Central memory CD8-positive, alpha-beta T cell (primary cell): ENCODE measurements at places on chromosomes 13 and 19.

DNA sequence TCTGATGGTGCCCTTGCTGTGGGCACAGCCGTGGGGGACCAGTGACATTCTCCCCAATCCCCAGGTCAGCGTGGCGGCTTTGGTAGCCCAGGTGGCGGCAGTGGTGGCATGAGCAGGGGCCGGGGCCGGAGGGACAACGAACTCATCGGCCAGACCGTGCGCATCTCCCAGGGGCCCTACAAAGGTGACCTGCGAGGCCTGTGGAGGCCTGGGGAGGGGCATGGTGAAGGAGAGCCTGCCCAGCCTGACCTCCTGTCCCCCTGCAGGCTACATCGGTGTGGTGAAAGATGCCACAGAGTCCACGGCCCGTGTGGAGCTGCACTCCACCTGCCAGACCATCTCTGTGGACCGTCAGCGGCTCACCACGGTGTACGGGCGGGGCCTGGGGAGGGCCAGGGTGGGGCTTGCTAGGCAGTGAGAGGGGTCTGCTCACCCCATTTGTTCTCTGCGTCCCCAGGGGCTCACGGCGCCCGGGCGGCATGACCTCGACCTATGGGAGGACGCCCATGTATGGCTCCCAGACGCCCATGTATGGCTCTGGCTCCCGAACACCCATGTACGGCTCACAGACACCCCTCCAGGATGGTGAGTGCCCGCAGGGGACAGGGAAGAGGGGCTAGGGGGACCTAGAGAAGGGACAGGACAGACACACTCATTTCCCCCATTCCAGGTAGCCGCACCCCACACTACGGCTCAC, 7.7 kb upstream of the TIMM50 start:
- DNase-seq, result no peak
- peaks cover 49% of the 10 kb centered on the region for H3K36me3 ChIP-seq
- no peak overlapping the region for H3K27ac ChIP-seq
- no peaks in the 10 kb centered on the region for H3K27me3 ChIP-seq
- H3K4me3 ChIP-seq, result no peak overlapping the region
- H3K4me1 ChIP-seq, result peaks cover 23% of the 10 kb centered on the region

- no peaks in the 10 kb centered on the region for H3K36me3 ChIP-seq
- DNase-seq, result no peak
- no peak overlapping the region for H3K27ac ChIP-seq
- H3K27me3 ChIP-seq, result peaks cover 31% of the 10 kb centered on the region
- H3K4me1 ChIP-seq, result no peaks in the 10 kb centered on the region
These were observed 3.5 kb downstream of the LRP3 start for GRCh38 chr19:33197591-33198000.

DNA sequence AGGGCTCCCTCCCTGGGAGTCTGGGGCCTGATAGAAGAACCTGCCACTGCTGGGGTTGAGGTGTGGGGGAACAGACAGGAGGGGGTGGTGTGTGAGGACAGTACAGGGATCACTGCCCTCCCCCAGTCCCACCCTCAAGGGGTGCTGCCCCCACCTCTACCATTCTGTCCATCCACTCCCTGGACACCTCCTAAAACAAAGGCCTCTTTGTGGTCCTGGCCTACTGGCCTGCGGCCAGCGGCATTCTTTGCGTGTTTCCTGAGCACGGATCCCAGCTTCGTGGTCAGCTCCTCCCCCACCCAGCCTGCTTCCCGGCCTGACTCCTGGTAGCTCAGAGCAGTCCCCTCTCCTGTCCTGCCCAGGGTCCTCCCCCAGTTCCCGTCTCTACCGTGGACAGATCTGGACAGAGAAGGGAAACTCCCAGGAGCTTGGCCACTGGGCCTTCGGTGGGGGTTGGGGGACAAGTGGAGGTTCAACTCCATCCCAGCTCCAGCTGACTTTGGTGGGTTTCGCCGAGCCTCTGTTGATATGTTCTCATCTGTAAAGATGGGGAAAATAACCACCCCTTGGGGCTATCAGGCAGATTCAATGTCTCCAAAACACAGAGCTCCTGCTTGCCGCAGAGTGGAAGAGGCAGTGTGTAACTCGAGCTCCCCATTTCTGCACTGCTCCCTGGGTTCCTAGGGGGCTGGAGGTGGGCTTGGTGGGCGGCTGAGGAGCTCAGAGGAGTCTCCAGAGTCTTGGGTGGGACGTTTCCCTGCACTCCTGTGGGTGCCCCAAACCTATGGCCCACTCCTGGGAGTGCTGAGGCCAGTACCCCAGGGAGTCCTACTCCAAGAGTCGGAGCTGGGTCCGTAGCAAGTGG, 48.7 kb downstream of the LYL1 start:
- H3K4me1 ChIP-seq, result peaks cover 19% of the 10 kb centered on the region
- peaks cover 11% of the 10 kb centered on the region for H3K27me3 ChIP-seq
- no peak overlapping the region for H3K27ac ChIP-seq
- DNase-seq, result no peak
- no peaks in the 10 kb centered on the region for H3K36me3 ChIP-seq

DNA sequence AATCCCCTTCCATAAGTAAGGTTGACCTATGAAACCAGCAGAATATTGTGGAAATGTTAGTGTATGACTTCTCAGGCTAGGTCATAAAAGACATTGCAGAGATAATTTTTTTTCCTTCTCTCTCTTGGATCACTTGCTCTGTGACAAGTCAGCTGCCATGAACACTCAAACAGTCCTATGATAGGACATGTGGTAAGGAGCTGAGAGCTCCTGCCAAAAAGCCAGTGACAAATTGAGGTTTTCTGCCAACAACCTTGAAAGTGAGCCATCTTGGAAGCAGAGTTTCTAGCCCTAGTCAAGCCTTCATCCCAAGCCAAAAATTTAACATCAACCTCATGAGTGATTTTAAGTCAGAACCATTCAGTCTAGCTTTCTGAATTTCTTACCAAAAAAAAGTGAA, 270.9 kb upstream of the NBEA start:
- no peaks in the 10 kb centered on the region for H3K27me3 ChIP-seq
- H3K4me3 ChIP-seq, result no peak overlapping the region
- H3K4me1 ChIP-seq, result no peaks in the 10 kb centered on the region
- no peak for DNase-seq

DNA sequence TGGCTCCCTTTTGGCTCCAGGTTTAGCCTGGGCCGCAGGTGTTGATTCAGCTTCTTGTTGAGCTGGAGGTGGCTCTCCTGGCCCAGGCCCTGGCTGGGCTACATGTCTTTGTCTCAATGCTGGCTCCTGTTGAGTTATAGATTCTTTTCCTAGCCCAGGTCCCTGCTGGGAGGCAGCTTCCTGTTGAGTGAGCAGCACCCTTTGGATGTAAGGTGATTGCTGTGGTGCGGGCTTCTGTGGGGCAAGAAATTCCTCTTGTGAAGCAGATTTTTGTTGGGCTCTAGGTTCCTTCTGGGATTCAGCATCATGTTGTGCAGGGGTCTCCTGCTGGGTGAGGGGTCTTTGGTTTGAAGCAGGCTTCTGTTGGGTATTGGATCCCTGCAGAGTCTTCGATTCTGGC, 545 bp downstream of the LIPE start:
- peaks cover 28% of the 10 kb centered on the region for H3K4me1 ChIP-seq
- no peak overlapping the region for H3K27ac ChIP-seq
- H3K36me3 ChIP-seq, result peaks cover 3% of the 10 kb centered on the region
- H3K27me3 ChIP-seq, result no peaks in the 10 kb centered on the region
- no peak overlapping the region for H3K4me3 ChIP-seq

DNA sequence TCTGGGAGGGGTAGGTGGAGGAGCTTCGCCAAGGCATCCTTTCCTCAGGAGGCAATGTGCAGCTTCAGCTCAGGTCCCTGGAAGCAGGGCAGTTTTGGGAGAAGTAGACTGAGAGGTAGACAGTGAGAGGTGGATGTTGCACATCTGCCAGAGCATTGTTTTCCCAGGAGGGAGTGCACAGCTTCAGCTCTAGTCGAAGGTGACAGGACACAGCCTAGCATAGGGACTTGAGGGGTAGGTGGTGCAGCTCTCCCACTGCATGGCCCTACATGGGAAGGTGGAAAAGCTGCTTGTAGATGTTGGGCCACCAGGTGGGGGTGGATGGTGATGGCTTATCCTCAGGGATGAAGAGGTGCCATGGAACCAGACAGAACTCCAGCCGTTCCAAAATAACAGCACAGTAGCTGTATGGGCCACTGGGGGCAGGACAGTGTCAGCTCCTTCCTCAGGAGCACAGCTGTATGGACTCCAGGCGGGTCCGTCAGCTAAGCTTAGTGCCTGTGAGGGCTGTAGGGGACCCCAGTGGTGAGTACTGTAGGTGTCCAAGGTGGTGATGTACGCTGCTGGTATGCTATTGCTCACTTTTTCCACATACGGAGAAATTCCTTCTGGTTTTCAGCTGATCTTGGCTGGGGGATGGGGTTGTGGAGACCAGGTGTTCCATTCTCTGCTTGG, 17.4 kb upstream of the ZNF543 start:
- peaks cover 30% of the 10 kb centered on the region for H3K4me1 ChIP-seq
- no peaks in the 10 kb centered on the region for H3K27me3 ChIP-seq
- H3K36me3 ChIP-seq, result peaks cover 23% of the 10 kb centered on the region
- no peak for DNase-seq

- no peak overlapping the region for H3K4me3 ChIP-seq
- no peaks in the 10 kb centered on the region for H3K36me3 ChIP-seq
- H3K4me1 ChIP-seq, result no peaks in the 10 kb centered on the region
- H3K27ac ChIP-seq, result no peak overlapping the region
- peaks cover 65% of the 10 kb centered on the region for H3K27me3 ChIP-seq
- no peak for DNase-seq
These were observed 4.4 kb upstream of the CYP4F2 start for GRCh38 chr19:15902254-15902653.

- H3K27me3 ChIP-seq, result no peaks in the 10 kb centered on the region
- no peak overlapping the region for H3K27ac ChIP-seq
- no peak for DNase-seq
- H3K4me1 ChIP-seq, result no peaks in the 10 kb centered on the region
- H3K4me3 ChIP-seq, result no peak overlapping the region
- peaks cover 3% of the 10 kb centered on the region for H3K36me3 ChIP-seq
These were observed 205.8 kb downstream of the GGACT start for GRCh38 chr13:100382785-100383184.

DNA sequence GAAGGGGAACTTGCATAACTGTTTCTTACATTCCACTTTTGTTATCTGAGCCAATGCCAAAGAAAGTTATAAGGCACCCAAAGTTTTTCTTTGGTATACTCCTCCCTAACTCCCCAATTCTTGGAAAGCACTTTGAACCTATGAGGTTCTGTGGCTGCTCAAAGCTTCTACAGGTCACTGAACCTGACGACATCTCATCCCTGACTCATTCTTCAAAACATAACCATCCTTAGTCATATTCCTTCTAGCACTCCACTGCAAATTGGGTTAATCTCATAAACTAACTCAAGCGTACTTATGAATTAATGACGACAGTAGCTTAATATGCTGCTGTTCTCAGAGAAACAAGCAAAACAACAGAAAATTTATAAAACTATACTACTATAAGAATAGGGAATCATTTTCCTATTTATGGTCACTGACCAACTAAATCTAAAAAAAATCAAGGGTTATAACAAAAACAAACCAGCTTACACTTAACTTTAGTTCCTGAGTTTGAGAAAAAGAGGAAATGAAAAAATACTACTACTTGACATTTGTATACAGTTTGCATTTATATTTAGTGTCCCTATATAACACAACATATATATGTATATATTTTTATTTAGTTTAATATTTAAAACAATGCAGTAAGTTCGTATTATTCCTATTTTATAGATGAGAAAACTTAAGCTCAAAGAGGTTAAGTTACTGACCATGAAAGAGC, 69.1 kb downstream of the CAB39L start:
- H3K4me1 ChIP-seq, result peaks cover 15% of the 10 kb centered on the region
- H3K4me3 ChIP-seq, result no peak overlapping the region
- no peaks in the 10 kb centered on the region for H3K36me3 ChIP-seq
- DNase-seq, result no peak

GRCh38 chr19:38358071-38358470, 16.3 kb upstream of the PSMD8 start:
- no peak for DNase-seq
- peaks cover 11% of the 10 kb centered on the region for H3K4me1 ChIP-seq

DNA sequence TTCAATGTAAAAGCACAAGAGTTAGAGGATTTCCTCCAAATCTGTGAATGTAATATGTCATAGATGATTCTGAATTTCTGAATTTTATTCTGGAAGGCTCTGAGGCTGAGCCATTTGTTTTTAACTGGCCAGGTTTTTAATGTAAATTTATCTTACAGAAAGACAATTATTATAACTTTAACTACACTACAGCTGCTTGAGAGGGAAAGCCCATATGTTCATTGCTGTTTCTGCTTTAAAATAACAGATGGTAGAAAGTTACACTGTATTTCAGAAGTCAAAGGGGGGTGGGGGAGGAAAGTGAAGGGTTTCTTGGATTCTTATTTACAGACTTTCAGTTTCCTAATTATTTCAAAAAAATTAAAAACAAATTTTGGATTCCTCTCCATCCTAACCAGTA, 62.8 kb downstream of the DNAJC15 start:
- H3K27me3 ChIP-seq, result no peaks in the 10 kb centered on the region
- no peak for DNase-seq
- no peak overlapping the region for H3K27ac ChIP-seq
- no peak overlapping the region for H3K4me3 ChIP-seq
- peaks cover under 1% of the 10 kb centered on the region for H3K36me3 ChIP-seq
